Activated T-helper 1 cell treated with anti-CD3 and anti-CD28 coated beads, Interleukin-2, amount 50 U/mL, for 16 hours (primary cell): ENCODE measurements at places on chromosomes 6 and 20.

DNA sequence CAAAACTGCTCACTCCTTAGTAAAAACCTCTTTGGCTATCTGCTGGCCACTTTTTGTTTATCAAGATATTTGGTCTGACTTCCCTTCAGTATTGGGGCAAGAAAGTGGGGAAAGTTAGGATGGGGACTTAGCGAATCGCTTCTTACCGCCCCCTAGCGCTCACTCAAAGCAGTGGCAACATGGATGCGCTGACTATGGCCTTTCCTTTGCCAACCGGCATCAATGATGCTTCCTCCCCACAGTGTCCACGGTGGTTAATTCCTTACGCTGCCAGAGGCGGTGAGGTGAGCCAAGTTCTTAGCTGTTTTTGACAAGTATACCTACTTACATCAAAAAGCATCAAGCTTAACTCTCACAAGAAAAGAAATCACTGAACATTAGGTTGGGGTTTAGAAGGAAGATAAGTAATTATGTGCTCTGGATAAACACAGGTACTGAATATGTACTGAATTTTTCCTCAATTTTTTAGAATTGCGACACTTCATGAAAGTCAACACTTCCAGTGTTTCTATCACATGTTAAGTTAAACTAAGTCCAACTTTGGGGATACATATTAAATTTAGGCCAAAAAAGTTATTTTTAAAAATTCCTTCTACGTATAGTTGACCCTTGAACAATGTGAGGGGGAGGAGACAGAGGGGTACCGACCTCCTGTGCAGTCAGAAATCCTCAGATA lies 86.7 kb downstream of the GMDS start:
- no peak for DNase-seq

DNA sequence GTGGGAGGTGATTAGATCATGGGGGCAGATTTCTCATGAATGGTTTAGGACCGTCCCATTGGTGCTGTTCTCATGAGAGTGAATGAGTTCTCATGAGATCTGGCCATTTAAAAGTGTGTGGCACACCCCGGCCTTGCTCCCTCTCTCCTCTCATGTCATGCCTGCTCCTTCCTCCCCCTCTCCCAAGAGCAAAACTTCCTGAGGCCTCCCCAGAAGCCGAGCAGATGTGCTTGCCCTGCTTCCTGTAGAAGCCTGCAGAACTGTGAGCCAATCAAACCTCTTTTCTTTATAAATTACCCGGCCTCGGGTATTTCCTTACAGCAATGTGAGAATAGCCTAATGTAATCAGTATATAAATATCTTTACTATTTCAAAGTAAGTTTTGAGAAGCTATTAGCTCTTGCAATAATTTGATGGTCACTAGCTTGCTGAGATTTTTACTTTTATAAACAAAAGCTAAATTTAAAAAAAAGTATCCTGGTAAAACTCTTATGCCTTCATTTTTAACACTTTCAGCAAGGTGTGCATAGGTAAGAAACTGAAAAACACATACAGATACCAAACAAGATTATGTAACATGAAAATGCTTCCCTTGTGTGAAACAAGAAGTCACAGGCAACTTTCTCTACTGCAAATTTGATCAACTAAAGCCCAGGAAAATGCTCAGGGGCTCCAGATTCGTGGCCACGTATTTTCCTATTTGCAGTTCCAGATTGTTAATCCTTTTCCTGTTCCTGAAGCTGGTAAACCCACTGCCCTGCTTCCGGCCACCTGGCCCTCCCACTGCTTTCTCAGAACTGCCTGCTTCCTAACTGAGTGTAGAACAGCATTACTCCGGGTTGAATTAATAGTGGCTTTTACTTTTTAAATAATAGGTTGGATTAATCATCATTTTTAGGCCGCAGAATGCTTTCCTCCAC lies 395.1 kb upstream of the CNR1 start:
- DNase-seq: no peak

DNA sequence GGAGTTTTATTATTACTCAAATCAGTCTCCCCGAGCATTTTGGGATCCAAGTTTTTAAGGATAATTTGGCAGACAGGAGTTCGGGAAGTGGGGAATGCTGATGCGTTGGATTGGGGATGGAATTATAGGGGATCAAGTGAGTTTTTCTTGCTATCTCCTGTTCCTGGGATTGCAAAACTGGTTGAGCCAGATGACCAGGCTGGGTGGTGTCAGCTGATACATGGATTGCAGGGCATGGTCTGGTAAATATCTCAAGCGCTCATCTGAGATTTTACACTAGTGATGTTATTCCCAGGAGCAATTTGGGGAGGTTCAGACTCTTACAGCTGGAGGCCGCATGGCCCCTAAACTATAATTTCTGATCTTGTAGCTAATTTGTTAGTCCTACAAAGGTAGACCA lies 54.7 kb downstream of the ENPP1 start:
- no peak for DNase-seq

DNA sequence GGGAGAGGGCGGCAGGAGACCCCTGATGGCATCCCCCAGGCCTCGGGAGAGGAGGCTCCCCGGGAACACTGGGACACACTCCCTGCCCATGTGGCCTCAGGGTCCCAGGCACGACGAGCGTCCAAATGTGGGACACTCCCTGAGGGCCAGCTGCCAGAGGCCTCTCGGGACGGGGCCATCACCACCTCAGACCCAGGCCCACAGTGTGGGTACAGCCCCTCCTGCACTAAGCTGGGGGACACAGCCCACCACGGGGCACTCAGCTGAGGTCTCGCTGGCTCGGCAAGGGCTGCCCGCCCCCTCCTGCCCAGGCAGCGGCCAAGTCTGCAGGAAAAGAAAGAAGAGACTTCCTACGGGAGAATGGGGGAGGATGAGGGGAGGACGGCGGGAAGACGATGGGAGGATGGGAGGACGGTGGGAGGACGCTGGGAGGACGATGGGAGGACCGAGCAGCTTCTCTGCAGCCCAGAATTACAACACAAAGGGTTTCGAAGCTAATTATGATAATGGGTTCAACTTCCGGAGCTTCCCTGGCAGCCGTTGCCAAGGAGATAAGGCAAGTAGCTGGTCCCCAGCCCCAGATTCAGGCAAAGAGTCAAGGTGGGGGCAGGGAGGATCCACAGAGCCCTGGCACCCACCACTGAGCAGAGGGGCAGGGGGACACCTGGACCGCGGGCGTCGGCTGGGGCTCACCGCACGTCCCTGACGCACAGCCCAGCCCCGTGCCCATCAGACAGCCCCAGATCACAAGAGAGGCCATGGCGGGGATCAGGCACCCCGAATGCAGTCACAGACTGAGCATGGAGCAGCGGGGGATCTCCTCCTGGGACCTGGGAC lies 17.5 kb downstream of the KCNQ2 start:
- DNase-seq: no peak

- no peak for DNase-seq
Observed at GRCh38 chr6:13787137-13787536, 27.2 kb downstream of the MCUR1 start.

DNA sequence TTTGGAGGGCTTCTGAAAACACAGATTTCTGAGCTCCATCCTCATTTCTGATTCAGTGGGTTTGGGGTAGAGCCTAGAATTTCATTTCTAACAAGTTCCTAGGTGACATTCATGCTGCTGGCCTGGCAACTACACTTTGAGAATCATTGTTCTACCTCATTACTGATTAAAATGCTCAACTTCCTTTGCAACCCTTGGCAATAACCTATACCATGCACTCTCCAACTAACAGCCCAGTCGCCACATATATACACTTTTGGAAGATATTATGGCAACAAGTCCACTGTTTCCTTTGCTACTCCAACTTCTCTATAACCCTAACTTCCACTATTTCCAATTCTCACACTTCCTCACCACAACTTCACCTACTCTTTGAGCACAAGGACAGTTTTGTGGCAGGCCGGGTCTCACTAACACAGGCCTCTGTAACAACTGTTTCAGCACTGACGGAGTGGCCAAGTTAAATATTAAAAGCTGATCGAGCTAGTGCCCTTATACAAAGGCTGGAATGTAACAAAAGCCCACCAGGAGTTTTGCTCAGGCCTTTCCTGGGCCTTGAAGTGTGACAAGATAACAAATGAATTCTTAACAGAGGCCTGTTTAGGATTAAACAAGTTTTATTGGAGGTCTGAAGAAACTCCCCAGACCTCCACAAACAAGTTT lies 32.1 kb upstream of the RAB23 start:
- no peak for DNase-seq
